ENCODE measurements at places on chromosomes 2 and 18.

DNA sequence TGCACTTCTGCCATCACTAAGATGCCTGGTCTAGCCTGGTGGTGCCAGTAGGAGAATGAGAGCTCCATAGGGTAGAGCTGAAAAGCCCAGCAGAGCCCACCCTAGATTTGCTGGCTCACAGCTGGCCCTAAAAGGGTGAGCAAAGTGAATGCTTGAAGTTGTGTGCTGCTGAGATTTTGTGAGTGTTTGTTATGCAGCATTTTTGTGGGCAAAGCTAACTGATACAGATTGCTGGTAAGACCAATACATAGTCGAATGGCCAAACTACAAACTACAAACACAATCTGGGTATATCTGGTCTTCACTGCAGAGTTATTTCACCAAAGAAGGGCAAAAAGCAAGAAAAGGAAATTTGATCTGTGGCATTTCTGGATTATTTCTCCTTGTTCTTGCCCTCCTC is 7.1 kb upstream of the AGAP1 start:
- DNase-seq, result no peak

DNA sequence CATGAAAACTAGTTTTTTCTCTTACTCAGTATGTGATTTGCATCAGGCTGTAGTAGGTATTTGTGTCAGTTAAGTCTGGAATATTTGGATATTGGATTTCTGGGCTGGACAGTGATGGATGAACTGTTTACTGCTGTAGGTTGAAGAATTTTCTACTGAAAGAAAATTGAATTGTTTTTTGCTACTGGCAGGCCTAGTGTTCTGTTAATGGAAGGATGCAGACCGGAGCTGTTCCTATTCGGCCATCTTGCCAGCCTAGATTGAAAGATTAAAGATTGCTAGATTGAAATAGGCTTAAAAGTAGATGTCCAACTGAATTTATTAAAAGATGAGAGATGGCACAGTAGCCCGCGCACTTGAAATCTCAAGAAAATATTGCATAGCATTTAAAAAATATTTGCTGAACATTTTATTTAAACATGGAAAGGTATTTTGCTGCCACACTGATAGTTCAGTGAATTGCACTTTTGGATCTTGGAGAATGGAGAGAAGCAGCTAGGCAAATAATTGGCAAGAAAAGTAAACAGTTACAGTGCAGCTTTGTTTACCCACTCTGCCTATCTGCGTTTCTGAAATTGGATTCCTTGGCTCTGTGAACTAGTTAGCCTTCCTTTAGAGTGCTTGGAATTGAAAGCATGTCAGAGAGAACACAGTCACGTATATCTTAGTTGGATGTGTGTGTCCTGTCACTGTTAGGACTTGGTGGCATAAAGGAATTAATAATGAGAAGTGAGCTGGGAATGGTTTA is 54.1 kb downstream of the EPB41L5 start:
- no peak for DNase-seq

DNA sequence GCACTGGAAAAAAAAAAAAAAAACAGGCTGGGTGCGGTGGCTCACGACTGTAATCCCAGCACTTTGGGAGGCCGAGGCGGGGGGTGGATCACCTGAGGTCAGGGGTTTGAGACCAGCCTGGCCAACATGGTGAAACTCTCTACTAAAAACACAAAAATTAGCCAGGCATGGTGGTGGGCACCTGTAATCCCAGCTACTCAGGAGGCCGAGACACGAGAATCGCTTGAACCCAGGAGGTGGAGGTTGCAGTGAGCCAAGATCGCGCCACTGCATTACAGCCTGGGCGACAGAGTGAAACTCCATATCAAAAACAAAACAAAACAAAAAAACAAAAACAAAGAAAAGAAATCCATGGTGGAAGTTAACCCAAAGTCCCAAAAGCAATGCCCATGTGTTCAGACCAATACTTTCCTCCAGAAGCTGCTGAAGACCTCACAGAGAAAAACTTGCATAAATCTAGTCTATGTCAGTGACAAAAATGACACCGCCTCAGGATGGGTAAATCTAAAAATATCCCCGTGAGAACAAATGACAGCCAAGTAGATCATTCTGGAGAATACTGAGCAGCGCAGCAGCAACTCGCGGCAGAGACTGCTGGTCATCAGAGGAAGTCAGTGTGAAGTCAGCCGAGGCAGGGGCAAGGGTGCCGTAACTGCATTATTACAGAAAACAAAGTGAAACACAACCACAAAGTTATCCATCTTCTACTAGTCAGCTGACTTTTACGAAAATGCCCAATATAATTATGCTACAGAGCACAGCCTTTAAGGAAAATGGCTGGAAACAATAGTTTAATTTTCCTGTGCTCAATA is 41.0 kb downstream of the LPIN2 start:
- DNase-seq, result peak; percentile 50

DNA sequence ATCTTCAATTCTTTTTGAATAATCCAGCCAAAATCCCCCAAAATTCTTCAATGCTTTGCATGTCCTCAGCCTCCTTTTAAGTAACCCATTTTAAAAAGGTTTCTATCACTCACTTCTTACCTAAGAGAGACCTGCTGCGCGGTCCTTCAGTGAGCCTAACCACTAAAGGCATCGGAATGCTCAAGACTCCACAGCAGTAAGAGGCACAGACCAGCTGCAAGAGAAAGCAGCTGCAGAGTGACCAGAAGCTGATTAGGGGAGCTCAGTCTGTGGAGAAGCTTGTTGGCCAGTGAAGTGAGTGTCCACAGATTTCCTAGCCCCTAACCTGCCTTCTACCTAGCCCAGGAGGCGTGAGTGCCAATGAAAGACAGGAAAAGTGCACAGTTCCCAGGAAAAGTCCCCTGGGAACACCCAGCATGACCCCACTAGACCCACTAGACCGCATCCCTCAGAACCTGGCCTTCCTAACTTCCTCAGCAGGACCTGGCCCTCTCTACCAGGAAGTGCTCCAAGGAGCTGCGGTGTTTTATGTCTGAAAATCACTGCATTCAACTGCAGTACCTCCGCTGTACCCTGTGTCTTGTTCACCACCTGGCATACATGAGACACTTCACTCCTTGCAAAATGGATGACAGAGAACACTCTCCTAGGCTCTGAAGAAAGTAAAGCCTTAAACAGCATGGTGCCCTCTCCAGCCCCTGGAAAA is 10.1 kb downstream of the MBOAT2 start:
- no peak for DNase-seq

DNA sequence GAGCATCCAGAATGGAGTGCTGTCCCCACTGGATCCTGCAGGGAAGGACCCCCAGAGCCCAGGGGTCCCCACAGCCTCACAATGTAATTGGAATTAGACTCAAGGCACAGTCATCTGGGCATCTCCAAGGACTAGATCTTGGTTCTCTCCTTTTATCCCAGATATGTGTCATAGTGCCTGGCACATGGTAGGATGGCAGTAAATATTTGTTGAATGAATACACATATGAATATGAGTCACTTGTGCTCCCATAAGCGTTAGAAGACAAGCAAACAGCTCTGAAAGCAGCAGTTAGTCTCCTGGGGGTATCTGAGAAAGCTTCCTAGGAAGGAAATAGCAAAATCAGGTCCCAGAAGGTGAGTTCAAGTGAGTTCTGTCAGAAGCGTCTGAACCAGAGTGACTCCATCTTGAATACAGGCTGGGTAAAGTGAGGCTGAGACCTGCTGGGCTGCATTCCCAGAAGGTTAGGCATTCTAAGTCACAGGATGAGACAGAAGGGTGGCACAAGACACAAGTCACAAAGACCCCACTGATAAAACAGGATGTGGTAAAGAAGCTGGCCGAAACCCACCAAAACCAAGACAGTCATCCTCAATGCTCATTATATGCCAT is 234.1 kb upstream of the ID2 start:
- DNase-seq, result no peak

- DNase-seq, result no peak
Observed at GRCh38 chr2:12155303-12156051, 409.0 kb downstream of the LPIN1 start.

DNA sequence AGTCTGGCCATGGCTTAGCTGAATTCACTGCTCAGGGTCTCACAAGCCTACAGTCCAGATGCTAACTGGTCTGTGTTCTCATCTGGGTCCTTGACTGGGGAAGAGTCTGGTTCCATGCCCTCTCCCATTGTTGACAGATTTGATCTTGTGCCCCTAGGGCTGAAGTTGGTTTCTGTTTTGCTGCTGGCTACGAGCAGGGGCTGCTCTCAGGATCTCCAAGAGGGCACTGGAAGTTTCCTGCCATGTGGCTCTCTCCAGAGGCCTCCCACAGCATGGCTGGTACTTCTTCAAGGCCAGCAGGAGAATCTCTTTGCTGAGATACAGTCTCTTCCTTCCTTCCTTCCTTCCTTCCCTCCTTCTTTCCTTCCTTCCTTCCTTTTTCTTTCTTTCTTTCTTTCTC is 78.1 kb downstream of the SPP2 start:
- DNase-seq, result no peak

GRCh38 chr2:217805668-217806481 is 196.9 kb downstream of the TNS1 start:
- no peak for DNase-seq

DNA sequence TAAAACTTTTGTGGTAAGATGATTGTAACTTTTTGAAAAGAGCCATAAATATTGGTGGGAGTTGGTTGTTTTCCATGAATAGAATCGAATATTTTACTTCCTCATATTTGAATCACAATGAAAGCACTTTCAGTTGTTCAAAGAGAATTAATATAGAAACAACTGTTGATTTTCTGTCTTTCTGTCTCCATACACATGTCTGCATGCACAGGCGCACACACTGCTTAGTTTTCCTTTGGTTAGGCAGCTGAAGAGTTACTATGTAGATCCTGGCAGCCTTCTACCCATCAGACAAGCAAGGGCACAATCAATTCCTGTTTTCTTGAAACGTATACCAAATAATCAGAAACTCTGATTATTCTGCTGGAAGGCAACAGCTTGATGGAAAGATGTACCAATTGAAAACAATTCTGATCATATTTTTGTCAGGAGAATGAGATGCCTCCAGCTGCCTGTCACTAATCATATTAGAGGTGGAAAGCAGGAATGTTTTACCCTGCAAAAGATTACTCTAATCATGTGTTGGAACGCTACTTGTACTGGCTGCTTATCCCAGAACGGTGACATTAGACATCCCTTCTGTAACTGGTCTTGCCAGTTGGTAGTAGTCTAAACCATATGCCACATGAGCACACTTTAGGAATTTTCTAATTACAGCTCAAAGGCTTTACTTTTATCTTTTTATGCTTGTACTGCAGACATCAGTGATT is 24.0 kb downstream of the SPATS2L start:
- DNase-seq, result no peak

DNA sequence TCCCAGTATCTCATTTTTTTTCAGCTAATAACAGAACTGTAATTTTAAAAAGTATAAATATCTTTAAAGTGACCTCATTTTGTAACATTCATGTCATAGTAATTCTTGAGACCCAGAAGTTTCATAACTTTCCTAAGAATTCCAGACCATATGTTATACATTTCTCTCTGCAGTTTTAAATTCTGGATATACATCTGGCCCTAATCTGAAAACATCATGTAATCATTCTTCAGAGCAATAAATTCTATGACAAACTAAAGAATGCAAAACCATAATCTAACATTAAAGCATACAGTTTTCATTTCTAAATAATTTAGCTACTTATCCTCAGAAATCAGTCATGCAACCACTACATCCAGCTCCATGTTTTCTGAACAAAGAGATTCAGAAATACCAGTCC is 198.3 kb upstream of the SLC35G4 start:
- DNase-seq, result no peak

DNA sequence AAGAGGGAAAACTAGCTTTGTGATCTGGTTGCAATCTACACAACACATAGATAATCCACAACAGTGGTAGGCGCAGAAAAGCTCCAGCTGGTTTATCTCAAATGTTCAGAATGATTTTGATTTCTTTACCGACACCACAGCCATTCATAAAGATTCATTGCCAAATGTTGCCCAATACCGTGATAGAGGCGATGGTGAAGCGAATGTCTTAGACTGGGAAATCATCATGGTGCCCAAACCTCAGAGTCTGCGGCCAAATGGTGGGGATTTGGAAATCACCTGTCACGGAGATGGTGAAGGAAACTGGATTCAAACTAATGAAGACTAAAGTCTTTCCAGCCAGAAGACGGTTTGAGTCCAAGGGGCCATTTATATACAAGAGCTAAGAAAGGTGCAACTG is 48.5 kb upstream of the CCDC150 start:
- no peak for DNase-seq

GRCh38 chr18:24262087-24262486 is 123.2 kb downstream of the CABYR start:
- no peak for DNase-seq

DNA sequence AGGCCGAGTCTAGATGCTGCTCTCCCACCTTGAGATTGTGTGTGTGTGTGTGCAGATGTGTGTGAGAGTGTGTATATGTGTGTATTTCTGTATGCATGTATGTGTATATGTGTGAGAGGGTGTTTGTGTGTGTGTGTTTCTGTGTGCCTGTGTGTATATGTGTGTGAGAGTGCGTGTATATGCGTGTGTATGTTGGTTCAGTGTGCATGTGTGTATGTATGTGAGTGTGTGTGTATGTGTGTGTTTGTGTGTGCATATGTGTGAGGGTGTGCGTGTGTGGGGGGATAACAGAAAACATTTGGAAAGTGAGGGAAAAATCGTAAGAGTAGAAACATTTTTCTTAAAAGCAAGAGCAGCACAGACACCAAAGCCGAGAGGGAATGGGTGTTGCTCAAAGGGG is 309.1 kb downstream of the NDUFA10 start:
- DNase-seq, result no peak

Measured in stimulated activated CD8-positive, alpha-beta memory T cell treated with anti-CD3 and anti-CD28 coated beads, Interleukin-2, amount 100 ng/mL, for 1 hour (primary cell).